ENCODE measurements at places on chromosomes 16 and 17.

DNA sequence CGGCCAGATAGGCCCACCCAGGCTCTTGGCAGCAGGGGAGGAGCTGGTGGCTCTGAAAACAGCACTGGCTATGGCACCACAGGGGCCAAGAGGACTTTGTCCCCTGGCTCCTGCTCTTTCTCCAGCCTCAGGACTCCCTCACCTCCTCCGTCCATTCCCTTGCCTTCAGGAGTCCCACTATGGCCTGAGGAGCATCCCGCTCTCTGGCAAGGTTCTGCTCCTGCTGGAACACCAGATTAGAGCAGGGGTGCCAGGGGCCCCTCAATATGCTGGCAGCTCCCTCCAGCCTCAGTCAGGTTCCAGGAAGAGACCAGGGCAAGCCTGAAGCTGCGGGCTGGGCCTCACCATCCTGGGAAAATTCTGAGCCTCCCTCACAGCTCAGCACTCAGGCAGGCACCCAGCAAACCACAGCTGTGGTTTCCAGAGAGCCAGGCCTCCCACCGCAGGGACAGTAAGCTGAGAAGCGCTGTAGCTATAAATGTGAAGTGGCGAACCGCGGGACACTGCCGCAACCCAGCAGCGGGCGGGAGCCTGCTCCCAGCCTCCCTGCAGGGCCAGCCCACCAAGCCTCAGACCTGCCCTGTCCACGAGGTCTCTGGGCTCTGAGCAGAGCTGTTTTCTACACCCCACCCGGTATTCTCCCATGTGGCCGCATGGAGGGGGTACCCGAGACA is 25.7 kb downstream of the C17orf100 start:
- no peak for DNase-seq

- no peak for DNase-seq
Observed at GRCh38 chr16:11835309-11835708, 16.0 kb downstream of the RSL1D1 start.

DNA sequence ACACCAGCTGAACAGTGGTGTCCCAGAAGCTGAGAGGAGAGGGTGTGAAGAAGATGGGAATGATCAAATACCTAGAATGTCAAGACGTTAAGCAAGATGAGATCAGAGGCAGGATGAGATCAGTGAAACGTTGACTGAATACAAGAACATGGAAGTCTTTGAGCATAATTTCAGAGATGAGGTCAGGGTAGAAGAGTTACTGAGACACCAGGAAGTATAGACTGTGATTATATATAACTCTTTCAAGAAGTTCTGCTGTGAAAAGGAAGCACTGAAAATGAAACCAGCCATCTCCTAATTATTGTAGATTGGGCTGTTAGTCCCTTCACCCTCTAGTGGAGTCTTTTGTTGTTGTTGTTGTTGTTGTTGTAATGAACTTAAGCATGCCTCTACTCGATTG is 9.1 kb downstream of the SHCBP1 start:
- DNase-seq, result no peak

GRCh38 chr16:79602628-79603014 is 2.1 kb upstream of the MAF start:
- DNase-seq, result no peak

- no peak for DNase-seq
Observed at GRCh38 chr17:48148854-48149786, 41.6 kb downstream of the SNX11 start.

DNA sequence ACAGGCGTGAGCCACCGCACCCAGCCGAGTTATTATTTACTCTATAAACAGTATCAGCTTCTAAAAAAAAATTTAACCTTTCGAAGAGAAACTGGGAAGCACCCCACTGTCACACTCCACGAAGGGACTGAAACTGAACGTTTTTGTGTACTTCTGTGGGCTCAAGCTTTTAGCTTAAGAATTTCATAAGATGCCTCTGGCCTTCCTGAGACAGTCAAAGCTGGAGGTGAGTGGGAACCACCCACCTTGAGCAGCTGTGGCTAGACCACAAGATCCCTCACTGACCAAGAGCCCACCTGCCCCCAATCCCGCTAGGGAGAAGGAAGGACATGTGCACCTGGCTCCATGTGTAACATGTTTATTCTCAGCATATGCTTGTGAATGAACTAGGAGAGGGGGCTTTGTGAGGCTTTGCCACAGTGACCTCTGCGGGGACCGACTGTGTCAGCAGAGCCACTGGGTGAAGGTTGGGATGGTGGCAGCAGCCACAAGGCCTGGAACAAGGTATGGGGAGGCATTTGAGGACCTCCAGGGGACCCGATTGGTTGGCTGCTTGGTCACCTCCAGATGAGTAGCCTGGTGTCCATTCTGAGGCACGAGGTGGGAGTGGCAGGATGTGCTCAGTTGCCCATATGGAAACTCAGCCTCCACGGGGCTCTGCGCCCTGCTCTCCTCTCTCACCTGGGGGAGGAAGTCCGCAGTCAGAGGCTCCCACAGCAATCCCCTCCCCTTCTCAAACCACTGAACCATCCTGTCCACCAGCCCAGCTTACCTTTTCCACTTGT is 4.8 kb downstream of the DPEP3 start:
- DNase-seq, result no peak

DNA sequence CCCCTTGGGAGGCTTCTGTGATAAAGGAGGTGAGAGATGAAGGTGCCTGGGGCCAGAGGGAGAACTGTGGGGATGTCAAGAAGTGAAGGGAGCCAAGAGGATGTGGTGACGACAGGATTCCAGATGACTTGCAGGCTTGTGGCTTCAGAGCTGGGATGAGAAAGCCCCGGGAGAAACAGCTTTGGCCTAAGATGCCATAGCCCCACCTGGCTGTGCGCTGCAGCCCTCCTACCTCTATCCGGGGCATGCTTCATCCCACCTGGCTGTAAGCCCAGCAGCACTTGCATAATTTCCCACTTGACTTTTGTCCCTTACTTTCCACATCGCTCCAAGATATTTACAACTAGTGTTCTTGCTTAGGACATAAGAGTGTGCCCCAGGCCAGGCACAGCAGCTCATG is 29.3 kb downstream of the GINS3 start:
- no peak for DNase-seq

DNA sequence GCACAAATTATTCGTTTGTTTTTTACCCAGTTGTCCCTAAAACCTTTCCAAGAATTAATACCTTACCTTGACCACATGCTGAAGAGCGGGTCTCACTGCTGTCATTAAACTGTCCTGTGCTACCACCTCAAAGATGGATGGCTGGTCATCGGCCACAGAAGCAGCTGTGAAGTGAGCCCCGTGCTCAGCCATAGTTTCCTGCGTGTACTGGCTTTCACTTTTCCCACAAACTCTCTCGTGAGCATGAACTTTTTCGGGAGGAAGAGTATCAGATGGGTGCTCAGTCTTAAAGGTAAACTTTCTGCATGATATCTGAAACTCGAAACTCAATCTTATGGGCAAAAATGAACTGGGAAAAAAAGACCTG is 558 bp downstream of the PEX12 start:
- no peak for DNase-seq

GRCh38 chr17:2435862-2436261 is 35.0 kb upstream of the MNT start:
- no peak for DNase-seq

GRCh38 chr16:57826706-57827625 is 24.7 kb upstream of the KIFC3 start:
- no peak for DNase-seq

- no peak for DNase-seq
Observed at GRCh38 chr17:31401456-31402254, 10.2 kb downstream of the RAB11FIP4 start.

- no peak for DNase-seq
Observed at GRCh38 chr16:81036751-81037350, 1.2 kb downstream of the ATMIN start.

GRCh38 chr16:68972013-68972412 is 128.7 kb downstream of the TANGO6 start:
- no peak for DNase-seq

- no peak for DNase-seq
Observed at GRCh38 chr17:32286518-32286900, 20.9 kb downstream of the RHBDL3 start.

DNA sequence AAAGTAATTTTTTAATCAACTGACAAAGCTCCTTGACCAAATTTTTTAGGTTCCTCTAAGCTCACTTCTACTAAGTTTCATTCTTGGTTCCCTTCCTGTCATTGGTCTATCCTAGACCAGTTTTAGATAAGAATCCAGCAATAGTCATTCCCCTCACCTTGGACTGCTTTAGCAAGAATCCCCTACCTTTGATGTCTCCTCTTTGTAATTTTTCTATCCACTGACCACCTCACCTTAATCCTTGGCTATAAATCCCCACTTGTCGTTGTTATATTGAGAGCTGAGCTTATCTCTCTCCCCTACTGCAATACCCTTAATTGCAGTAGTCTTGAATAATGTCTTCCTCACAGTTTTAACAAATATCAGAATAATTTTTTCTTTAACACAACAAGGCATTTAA is 107.2 kb downstream of the USP32 start:
- no peak for DNase-seq

GRCh38 chr16:66576296-66576695 is 3.0 kb upstream of the CMTM2 start:
- no peak for DNase-seq

DNA sequence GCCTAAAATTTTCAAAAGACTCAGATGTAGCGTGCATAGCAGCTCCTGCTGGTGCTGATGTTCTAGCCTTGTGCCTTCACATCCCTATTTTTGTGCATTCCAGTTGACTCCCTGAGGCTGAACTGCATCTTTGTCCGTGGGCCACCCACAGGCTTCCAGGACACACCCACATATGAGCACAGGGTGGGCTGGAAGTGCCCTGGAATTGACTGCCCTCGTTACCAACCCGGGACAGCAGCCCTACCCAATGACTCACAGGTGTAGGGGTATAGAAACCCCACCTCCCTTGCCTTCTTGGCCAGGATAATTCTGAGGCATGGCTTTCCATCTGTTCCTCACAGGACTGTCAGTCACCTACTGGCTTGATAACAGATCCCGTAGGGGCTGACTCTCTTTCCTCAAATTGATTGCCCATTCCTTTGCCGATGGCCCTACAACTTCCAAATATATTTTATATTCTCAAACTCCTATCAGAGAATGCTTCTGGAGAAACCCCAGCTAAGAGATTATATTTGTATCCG is 65.9 kb upstream of the CDH13 start:
- no peak for DNase-seq

GRCh38 chr16:19400711-19401110 is 17.0 kb upstream of the TMC5 start:
- no peak for DNase-seq

- DNase-seq, result no peak
Observed at GRCh38 chr17:21215935-21216334, 2.0 kb upstream of the TMEM11 start.

DNA sequence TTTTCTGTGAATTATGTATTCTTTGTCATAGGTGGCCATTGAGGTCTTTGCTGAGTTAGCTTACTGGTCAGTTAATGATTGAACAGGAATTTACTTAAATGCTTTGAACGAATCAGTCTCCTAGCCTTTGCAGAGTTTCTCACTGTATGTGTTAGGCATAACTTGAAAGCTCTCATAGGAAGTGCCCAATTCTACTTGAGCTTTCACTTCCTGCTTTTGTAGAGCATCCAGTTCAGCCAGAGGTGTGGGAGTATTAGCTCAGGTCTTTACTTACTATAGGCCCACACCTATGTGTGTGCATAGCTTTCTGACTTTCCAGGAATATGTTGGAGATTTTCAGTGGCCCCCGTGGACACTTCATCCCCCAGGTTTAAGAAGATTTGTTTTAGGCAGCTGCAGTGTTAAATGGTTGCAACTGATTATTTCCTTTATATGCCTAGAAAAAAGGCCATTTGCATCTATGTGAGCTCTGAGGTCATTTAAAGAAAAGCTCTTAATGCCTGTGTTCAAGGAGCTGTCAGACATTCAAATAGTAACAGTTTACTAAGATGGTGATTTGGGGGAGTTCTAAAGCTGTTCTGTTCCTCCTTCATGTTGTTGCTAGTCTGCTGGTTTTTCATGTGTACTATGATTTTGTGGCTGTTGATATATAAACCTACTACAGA is 62.3 kb downstream of the PHKB start:
- DNase-seq, result peak; percentile 12

DNA sequence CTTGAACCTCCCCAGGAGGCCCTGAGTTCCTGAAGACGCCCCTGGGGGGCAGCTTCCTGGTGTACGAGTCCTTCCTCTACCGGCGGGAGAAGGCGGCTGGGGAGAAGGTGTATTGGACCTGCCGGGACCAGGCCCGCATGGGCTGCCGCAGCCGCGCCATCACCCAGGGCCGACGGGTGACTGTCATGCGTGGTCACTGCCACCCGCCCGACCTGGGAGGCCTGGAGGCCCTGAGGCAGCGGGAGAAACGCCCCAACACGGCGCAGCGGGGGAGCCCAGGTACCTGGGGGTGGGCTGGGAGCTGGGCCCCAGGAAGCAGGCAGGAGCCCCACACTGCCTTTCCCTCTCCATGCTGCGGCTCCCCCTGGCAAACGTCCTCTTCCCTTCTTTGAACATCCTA is 22.0 kb downstream of the FLYWCH1 start:
- DNase-seq, result no peak

- DNase-seq, result no peak
Observed at GRCh38 chr17:44887971-44888954, 11.0 kb downstream of the EFTUD2 start.

GRCh38 chr16:10114409-10114808 is 67.8 kb downstream of the GRIN2A start:
- DNase-seq, result no peak

- DNase-seq, result no peak
Observed at GRCh38 chr16:52580488-52580887, 33.5 kb upstream of the TOX3 start.

- no peak for DNase-seq
Observed at GRCh38 chr17:340074-340473, 12.5 kb downstream of the RPH3AL start.

GRCh38 chr16:31273676-31274075 is 13.9 kb downstream of the ITGAM start:
- DNase-seq, result no peak

- DNase-seq, result no peak
Observed at GRCh38 chr16:1066584-1067172, 5.9 kb upstream of the SSTR5 start.

DNA sequence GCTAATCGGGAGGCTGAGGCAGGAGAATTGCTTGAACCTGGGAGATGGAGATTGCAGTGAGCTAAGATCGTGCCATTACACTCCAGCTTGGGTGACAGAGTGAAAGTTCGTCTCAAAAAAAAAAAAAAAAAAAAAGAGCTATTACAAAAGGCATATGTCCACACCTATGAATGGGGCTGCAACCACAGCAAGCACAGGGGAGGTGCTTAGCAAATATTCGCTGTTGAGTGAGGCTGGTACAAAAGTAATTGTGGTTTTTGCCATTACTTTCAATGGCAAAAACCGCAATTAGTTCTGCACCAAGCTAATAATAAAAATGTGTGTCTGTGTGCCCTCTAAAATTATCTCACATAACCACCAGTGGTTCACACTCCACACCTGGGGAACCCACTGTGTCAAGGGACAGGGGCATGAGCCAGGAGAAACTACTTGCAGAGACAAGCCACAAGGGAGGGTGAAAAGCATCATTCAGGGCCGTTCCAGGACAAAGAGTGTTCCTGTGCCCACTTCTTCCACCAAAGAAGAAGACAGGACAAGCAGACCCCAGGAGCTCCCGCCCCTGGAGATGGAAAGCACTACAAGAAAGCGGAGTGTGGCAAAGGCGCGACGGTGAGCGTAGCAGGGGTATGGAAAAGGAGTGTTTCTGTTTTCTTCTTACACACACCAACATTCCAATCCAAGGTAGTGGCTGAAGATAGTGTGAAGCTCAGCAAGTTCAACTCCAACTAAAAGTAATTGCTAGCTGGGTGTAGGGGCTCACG is 84.4 kb upstream of the CNEP1R1 start:
- DNase-seq, result no peak

GRCh38 chr17:73315471-73315870 is 3.7 kb upstream of the CDC42EP4 start:
- DNase-seq, result no peak
